ENCODE measurements at places on chromosomes 1 and 21.

GRCh38 chr1:159795534-159795933, 6.6 kb upstream of the FCRL6 start:
- no peak for DNase-seq

GRCh38 chr1:93612510-93612909, 69.1 kb downstream of the BCAR3 start:
- no peak for DNase-seq

- DNase-seq: no peak
Measured at GRCh38 chr1:145983960-145984830, 12.2 kb downstream of the TXNIP start.

DNA sequence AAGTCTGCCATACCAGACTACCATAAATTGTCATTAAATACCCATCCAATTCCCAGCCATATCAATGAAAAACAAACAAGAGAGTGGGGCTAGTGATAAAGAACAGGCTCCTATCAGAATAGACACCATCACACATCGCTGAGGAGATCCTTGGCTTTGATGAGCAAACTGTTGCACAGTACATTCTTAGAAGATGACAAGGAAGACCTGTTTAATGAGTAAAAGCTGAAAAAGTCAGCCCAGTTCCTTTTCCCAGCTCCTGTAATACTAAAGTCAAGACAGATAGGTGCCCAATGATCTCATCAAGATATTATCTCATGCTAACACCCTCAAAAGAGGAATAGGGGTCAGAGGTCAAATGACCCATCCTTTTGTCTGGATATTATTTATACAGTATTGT, 164.5 kb upstream of the COA6 start:
- DNase-seq: no peak

DNA sequence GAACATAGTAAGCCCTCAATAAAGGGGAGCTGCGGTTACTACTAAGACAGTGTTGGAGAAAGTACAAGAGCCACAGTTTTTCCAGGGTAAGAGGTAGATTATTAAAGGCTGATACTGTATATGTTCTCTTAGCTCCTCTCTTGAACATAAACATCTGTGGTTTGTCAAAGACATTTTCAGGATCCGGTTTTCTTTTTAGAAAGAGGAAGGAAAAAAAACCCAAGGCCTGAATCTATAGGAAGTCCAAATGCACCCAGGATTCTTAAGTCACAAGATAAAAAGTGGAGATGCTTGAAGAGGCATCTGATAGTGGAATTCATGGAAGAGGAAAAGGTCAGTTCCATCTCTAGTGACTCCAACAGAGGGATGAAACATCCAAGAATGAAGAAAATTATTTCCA, 24.6 kb upstream of the SLC45A3 start:
- no peak for DNase-seq

- no peak for DNase-seq
Measured at GRCh38 chr1:234999513-234999940, 129.1 kb downstream of the TOMM20 start.

- DNase-seq: no peak
Measured at GRCh38 chr1:21897844-21898243, 39.3 kb downstream of the HSPG2 start.

GRCh38 chr1:207230441-207230840, 91.0 kb upstream of the CD55 start:
- DNase-seq: no peak

DNA sequence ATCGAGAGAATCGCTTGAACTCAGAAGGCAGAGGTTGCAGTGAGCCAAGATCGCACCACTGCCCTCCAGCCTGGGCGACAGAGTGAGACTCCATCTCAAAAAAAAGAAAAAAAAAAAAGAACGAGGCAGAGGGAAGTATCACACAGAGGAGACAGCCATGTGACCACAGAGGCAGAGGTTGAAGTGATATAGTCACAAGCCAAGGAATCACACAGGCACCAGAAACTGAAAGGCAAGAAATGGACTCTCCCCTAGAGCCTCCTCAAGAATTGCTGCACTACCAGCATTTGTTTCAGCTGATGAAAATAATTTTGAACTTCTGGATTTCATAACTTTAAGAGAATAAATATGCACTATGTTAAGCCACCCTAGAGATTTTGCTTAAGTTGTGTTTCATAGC, 459.6 kb downstream of the PTPRC start:
- no peak for DNase-seq

DNA sequence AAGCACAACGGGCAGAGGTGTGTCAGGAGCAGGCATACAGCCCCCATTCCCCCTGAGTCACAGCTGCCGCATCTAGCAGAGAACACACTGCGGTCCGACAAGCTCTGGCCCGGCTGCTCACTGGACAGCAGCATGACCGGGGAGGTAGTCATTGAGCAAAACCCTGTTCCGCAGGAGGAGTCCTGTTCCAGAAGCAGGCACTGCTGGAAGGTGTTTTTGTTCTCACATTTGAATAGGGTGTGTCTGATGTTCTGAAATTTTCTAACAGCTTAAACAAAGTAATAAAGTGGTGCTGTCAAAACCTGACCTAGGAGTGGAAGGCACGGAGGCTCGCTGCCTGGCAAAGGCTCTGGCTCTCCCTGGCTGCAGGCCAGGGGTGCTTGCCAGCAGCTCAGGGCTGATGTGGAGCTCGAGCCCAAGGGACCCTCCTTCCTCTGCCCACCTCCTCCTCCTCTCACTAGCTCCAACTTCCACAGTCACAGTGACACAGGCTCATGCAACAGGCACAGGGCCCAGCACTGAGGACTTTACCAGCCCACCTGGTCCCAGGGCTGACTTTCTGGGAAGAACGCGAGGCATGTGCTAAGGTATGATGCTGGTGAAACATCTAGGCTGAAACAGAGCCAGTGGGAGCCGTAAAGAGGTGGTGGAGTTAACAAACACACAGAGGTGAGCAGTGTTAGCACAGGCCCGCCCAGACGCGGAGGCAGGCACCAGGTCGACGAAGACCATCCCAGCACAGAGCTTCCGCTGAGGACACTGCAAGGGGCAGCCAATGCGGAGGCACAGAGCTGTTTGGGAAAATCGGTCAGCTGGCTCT, 118.6 kb upstream of the IFFO2 start:
- DNase-seq: no peak

- DNase-seq: no peak
Measured at GRCh38 chr1:11813021-11813420, 7.0 kb downstream of the CLCN6 start.

DNA sequence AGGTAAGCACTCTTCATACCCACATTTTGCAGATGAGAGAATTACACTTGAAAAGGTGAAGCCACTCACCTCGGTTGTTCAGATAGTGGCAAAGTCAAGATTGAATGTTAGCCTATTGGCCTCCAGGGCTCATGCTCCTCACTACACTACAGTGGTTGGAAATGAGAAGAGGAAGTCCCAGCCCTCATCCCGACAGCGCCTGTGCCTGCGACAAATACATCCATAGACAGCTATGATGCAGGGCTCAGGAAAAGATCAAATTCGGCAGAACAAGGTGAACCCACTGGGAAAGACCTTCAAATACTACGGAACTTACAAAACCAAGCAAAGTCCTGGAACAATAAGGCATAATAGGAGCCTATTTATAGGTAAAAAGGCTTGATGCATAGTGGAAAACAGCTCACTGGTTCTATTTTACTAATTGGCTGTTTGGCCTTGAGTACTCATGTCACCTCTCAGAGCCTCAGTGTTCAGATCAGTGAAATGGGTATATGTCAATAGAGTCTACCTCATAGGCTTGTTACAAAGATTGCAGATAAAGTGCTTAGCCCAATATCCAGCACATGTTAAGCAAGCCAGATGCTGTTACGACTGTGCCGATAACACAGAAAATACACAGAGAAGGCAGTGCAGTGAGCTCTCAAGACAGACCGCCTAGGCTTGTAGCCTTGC, 3.5 kb downstream of the SPOCD1 start:
- DNase-seq: no peak

DNA sequence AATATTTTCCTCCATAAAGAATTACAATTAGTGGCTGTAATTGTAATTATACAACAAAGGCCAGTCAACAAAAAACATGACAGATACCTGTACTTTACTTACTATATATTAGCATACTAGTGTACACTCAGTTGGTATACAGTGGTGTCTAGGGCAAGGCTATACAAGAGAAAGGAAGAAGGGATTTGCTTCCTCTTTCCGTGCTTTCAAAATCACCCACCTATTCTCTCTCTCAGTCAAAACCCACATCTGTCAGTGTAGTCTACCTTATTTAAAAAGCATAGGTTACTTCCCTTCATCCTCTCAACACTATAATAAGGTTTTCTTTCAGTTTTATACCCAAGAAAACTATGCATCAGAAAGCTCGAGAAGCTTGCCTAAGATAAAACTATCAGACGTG, 355.8 kb upstream of the NR5A2 start:
- no peak for DNase-seq

DNA sequence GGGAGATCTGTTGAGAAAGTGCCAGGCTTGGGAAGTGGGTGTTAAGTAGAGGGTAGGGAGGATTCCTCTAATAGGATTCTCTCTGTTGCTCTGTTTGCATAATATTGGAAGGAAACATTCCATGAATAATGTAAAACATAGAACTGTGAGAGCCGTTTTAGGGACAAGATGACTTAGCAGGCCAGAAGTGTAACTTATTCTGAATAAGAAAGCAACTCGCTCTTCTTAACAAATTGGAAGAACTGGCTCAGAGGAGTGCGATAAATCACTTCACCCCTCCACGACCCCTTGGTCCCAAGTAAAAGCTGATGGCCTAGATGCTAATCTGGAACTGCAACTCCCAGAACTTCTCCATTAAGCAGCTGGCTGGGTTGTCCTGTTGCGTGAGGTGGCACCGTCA, 19.1 kb downstream of the SIM2 start:
- DNase-seq: no peak

DNA sequence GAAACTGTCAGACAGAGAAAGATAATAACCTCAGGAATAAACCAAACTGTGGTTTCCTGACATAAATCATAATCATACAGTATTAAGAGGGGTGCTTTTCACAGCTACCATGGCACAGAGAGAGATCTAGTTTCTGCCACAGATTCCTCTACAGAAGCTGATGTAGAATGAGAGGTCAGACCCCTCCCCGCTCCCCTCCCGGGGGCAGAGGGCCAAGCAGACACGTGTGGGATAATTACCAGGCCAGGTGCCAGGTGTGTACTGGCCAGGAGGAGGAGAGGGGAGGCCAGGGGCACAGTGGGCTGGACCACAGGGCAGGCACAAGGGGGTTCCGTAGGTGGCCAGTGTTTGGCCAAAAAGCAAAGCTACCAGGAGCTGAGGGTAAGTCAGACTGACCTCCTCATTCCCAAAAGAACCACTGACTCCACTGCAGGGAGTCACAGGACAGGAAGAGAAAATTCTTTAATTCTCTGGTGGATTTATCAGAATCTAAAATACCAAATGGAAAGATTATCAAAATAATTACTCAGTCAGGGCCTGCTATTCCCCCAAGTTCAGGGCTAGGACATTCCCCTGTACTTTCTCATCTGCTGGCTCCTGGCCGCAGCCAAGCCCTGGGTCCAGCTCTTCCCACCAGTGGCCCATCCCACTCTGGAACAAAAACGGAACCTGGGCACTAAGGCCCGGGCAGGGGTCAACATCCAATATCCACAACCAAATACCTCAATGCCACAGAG, 30.0 kb downstream of the C2CD2 start:
- DNase-seq: peak; percentile 9

DNA sequence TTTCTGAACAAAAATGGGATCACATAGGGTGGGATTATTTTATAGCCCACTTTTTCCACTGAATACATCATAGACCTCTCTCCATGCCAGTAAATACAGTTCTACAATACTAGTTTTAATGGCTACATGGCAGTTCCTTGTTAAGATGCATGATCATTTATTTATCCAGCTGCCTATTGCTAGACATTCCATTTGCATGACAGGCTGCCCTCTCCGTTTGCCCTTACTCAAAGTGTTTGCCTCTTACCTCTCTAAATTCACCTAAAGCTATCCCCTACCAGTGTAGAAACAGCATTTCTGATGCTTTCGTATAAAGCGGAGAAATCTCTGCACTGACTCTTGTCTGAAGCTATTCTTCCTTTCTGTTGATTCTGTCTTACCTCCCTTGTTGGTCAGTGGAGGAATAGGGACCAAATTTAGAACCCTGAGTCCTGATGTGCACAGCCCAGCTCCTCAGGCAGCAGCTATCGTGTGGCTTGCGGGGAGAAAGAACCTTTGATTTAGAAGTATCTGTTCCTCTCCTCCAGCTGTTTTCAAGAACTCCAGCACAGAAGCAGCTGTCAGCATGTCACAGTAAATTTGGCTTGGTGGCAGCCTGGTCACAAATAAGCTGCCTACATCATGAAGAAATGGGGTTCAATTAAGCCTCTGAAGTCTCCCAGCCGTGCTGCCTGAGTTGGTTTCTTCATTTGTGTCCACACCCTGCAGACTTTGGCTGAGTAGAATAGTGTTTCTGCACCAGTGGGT, 337.3 kb downstream of the PRDM2 start:
- DNase-seq: no peak

GRCh38 chr21:38814126-38815059, 8.7 kb downstream of the ETS2 start:
- DNase-seq: no peak

DNA sequence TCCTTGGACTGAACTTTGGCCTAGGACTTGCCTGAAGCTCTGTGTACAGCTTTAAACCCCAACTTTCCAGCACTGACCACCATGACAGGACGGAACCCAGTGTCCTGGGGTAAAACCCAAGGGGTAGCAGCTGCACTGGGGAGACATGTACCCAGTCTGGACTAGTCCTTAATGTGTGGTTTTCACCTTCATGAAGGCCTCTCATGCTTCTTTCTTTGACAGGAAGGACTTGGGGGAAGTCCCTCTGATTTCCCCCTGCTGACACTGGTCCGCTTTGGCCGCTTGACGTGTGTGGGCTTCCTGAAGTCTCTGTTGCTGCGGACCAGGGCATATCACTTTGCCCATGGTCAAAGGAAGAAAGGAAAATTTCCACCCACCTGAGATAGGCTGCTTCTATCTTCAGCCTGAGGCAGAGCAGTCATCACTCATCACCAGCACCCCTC, 66.3 kb upstream of the PRDX6 start:
- peak; percentile 19 for DNase-seq

GRCh38 chr1:29290414-29290985, 54.2 kb downstream of the PTPRU start:
- DNase-seq: no peak

DNA sequence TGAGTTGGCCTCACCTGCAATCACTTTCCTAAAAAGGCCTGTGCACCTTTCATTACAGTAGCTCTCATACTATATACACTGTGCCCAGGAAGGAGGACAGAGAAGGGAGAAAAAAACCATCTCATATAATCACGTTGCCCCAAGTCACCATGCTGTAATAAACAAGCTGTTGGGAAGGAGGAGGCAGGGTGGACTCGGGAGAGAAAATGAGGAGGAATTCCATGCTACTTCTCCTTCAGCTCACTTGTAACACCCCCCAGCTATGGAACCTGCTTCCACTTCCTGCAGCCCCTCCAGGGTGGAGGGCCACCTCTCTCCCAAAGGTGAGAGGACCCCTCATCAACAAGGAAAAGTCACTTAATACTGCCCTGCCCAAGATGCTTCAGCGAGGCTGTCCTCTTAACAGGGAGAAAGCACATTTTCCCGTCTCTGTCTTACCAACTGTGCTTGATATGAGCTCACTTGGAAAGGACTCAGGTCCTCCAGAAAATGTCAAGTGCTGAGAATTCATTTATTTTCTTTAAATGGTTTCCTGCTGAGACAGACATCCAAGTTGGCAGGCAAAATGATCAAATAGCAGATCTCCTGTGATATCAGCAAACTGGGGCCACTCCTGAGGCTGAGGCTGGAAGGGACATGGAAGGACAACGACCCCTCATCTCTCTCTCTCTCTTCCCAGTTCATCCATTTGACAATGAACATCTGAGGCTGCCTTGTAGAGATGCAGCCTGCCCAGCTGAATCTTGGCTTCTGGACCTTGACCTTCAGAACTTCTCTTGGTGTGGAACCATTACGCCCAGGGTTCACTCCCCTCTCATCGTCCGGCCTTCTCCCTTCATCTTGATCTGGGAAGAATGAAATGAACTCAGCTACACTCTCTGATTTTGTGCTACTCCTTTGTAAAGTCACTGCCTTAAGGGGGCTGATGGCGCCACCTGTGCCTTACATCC, 54.0 kb downstream of the CAPN9 start:
- DNase-seq: no peak

Data from activated CD4-positive, alpha-beta T cell treated with anti-CD3 and anti-CD28 coated beads, Interleukin-2, Interleukin-4, amounts not matched to agents 100 ng/mL and 50 ng/mL, durations not matched to agents 16 hours and 8 hours (primary cell).